Skin of body (tissue), 3 donors: ENCODE measurements at places on chromosomes 12 and 14.

DNA sequence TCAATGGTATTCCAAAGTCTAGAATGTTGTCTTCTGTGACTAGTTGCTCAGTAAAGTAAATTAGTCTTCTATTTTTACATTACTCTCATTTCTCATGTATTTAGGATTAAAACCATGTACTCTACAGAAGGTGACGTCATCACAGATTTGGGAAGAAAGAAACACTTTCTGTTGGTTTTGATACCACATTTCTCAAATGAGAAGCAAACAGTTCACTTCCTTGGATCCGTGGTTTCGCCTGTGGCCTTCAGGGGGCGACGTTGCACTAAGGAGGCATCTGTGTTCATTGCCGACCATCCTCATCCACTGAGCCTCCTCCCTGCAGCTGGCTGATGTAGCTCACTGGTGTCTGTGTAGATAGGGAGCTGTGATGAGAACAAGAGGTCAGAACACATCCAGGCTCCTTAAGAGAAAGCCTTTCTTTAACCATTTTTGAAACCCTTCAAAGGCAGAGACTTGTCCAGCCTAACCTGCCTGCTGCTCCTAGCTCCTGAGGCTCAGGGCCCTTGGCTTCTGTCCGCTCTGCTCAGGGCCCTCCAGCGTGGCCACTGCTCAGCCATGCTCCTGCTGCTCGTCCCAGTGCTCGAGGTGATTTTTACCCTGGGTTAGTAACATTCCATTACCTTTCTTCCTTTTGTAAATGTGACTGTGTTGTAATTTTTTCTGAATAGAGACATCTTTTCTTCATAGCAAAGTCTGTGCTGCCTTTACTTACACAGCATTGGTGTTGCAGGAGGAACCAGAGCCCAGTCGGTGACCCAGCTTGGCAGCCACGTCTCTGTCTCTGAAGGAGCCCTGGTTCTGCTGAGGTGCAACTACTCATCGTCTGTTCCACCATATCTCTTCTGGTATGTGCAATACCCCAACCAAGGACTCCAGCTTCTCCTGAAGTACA, 220.6 kb upstream of the OR4E1 start:
- no peak for DNase-seq

GRCh38 chr14:95258754-95259593, 60.7 kb downstream of the CLMN start:
- DNase-seq, result no peak

- DNase-seq, result no peak
Observed at GRCh38 chr12:8606890-8607289, 5.8 kb downstream of the AICDA start.

DNA sequence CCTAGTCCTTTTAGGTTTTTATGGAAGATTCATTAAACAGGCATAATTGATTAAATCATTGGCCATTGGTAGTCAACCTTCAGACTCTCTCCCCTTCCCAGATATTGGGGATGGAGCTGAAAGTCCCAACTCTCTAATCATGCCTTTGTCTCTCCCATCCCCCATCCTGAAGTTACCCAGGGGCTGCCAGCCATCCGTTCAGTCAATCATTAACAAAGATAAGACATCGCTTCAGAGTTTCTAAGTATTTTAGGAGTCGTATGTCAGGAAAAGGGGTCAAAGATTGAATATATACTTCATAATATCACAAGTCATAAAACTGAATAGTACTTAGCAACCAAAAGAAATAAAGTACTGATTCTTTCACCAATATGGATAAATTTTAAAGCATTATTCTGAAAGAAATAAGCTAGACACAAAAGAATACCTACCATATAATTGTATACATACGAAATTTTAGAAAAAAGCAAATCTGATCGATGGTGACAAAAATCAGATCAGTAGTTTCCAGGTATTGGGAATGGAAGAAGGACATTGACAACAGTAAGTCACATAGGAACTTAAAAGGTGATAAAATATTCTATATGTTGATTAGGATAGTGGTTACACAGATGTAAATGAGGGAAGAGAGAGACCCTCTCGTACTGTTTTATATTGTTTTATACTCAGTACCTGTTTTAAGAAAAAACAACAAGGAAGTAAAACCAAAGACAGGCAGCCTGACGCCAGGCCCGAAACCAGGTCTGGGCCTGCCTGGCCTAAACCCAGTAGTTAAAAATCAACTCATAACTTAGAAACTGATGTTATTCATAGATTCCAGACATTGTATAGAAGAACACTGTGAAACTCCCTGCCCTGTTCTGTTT, 414.4 kb downstream of the DAD1 start:
- no peak for DNase-seq

GRCh38 chr12:24668563-24668962, 280.3 kb downstream of the BCAT1 start:
- no peak for DNase-seq

DNA sequence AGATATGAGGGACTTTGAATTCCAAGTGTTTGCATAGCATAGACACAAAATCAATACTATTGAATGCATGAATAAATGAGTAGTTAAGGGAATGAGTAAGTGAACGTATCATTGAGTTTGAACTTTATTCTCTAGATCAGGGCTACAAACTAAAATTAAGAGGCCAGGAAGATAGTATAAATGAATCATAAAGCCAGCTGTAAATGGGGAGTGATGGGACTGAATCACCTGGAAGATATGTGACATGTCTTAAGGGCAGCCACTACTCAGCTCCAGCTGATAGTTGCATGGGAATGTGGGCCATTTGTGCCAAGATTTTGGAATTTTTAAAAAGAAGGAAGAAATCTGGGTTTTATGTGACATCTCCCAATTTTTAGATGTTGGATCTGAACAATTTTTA, 229.9 kb downstream of the AKAP6 start:
- no peak for DNase-seq

GRCh38 chr14:95189367-95190132, 32.2 kb upstream of the DICER1 start:
- DNase-seq, result no peak

- DNase-seq, result no peak
Observed at GRCh38 chr12:896031-896430, 53.5 kb downstream of the RAD52 start.

GRCh38 chr14:90579088-90579487, 182.3 kb downstream of the CALM1 start:
- DNase-seq, result no peak

DNA sequence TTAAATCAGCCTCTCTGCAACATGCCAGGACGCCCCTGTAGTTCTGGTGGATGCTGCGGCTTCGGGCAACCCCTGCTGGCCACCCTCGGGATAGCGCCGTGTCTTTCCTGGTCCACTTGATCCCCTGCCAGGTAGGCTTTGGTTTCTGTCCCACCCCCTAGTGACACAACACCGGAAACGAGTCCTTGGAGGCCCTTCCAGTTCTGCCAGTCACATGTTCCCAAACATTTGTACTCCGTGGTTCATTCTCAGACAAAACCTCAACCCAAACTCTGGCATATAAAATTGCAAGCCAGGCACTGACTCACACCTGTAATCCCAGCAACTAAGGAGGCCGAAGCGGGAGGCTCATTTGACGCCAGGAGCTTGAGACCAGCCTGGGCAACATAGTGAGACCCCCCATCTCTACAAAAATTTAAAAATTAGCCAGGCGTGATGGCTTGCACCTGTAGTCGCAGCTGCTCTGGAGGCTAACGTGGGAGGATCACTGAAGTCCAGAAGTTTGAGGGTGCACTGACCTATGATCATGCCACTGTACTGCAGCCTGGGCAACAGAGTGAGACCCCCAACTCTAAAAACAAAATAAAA, 37.0 kb downstream of the RASAL1 start:
- peak; percentile 63 for DNase-seq

GRCh38 chr12:30043151-30043847, 259.6 kb upstream of the TMTC1 start:
- no peak for DNase-seq

DNA sequence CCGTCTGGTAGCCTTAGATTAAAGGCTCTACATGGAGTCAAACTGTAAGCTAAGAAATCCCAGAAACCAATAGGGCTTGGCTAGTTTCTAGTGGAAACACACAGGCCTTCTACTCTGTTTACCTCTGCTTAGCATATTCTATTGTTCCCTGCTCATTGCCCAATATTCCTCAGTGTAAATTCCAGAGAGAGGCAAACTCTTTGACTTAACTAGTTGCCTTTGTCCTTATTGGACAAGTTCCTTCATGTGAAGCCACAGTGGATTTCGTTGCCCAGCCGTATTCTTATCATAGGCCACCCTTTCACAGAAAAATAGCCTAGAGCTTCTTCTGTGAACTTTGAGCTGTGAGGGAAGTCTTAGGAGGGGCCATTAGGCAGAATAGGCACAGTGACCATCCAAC, 186.1 kb downstream of the PLCZ1 start:
- DNase-seq, result no peak

DNA sequence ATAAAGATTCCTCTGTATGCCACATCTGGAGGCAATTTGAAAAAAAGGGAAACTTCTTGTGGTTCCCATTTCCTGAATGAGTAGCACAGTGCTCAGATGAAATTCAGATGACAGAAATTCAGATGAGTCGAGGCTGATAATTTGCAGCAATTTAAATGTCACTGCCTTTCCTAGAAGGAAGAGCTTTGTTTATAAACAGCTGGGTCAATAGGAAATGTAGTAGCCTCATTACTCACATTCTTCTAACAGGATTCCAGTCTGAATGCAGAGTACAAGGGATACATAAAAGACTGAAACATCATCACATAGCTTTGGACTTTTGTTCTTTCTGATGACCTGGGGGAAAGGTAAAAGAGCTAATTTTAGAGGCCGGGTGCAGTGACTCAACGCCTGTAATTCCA, 11.3 kb upstream of the DACT1 start:
- DNase-seq, result peak; percentile 51

DNA sequence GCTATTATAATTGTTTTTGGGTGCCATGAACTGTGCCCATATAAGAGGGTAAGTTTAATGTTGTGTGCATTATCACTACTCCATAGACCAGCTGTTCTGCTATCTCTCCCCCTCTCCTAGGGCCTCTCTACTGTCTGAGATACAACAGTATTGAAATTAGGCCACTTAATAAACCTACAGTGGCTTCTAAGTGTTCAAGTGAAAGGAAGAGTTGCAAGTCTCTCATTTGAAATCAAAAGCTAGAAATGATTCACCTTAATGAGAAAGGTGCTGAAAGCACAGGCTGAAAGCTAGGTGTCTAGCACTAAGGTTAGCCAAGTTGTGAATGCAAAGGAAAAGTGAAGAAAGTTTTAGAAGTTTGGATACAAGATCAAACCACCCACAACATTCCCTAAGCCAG, 168.0 kb downstream of the SLC16A7 start:
- DNase-seq, result no peak

- DNase-seq, result no peak
Observed at GRCh38 chr14:39554576-39554975, 122.3 kb upstream of the FBXO33 start.

DNA sequence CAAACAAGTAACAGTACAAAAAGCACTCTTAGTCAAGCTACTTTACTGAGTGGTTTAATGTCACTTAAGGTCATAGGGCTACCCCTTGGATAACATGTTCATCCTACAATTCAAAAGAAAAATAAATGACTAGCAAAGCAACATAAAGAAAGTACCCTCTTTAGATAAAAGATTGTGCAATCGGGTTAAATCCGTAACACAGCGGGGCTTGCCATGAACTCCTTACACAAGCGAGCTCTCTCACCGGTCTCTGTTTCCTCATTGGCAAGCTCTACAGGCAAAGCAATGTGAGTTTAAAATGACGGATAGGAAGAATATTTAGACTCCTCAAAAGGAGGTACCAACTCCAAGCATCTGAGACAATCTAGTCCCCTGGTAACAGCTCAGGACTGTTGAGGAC, 140.6 kb downstream of the EGLN3 start:
- DNase-seq, result no peak

DNA sequence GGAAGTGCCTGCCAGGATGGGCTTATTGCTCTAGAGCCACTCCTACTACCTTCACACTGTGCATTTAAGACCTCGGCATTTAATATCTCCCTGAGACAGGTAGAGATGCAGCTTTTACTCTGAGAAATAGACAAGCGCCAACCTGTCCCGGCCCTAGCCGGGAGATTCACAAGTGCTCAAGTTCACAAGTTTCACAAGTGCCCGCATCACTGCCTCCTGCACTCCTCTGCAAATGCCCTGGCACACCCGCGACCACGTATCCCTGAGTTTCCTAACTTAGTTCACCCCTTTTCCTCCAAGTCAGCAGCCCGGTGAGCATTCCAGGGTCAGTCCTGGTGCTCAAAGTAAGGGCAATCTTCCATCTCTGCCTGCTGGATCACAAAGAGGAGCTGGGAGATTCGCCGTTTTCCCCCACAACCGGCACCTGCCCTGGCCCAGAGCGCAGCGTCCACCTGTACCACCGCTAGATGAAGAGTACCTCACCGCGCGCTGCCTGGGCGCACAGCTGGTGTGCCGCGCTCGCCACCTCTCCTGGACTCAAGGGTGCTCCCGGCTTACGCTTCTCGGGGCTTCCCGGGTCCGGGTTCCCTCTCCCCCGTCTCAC, 5.0 kb upstream of the SLC38A4 start:
- DNase-seq, result no peak
